ENCODE measurements at places on chromosomes 4 and X.

DNA sequence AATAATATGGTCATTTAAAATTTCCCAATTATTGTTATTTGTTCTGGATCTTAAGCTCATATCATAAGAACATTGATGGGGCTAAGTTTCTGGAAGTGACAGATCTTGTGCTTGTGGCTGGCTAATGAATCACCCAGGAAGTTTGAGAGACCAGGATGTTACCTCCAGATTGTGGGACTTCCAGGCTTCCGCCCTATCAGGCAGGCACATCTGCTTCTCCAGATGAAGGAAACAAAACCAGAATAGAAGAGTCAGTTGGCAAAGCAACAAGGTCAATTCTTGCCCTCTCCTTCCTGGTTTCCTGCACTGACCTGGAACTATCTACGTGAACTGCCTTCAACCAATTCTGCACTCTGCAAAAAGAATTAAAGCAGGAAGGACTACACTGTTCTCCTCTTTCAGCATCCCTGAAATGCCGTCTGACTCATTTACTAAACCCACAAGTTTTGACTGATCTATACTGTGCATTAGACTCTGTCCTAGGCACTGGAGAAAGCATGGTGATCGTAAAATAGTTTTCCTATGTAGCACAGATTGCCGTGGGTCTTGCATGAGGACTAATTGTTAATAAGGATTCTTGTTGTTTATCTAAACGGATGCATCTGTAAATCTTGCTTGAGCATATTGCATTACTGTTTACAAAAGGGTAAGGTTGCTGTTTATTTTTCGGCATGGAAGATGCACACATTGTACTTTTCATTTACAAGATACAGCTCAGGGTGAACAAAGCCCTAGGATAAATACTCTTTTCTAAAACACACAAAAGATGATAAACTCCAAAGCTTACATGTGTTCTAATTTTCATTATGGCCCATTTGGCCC is 74.6 kb downstream of the AMELX start:
- no peak for DNase-seq

DNA sequence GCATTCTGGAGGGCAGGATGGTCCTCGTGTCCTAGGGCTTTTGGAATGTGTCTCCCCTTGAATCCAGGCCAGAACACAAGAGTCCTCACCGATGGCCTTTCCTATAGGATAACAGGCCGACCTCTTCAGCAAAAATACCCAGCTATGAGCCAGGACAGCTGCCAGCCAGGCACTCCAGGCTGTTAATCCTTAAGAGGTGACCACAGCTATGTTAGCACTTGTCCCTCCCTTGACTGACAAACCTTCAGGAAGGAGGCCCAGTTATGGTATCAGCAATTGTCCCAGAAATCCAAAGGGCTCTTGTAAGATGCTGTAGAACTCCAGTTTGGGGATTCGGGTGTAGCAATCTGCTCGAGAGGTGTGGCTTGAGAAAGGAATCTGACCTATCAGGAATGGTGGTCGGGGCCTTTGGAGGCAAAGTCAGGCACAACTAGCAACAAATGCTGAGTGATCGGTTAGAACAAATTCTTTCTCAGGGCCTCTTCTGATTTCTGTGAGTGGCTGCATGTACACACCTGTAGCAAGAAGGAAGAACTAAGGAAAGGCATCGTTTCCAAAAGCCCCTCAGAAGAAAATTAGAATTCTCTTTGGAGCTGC is 54.6 kb downstream of the PTCHD1 start:
- no peak for DNase-seq

- DNase-seq, result no peak
Observed at GRCh38 chrX:41863343-41864203, 59.8 kb downstream of the CASK start.

DNA sequence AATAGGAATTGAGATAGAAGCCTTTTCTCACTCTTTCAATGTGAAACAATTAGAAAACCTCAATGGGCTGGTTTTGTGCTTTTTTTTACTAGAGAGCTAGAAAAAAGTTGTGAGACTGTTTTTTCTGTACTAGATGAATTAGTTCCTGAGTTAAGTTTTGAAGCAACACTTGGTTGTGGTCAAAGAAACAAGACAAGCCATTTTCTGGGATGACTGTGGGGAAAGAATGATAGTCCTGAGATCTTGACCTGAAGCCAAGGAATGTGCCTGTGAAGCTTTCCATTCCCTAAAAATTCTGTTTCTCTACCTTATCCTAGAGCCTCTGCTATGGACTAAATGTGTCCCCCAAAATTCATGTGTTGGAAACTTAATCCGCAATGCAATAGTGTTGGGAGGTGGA is 157.8 kb upstream of the TLL1 start:
- DNase-seq, result no peak

DNA sequence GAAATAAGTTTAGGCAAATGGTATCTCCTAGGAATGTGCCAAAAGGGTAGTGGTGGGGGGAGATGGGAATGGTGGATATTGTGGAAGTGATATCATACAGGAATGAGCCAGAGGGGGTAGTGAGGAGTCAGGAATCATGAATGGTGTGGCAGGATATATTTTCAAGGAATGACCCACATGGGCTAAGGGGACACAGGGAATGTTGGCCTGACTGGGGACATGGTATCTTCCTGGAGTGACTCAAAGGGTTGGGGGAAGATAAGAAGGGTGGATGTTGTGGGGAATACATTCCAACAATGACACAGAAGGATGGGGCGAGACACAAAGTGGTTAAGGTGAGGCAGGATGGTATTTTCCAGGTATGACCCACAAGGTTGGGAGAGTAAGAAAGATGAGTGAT is 60.6 kb downstream of the MAOA start:
- DNase-seq, result no peak

GRCh38 chr4:103306870-103307375 is 108.8 kb upstream of the CENPE start:
- peak; percentile 5 for DNase-seq

DNA sequence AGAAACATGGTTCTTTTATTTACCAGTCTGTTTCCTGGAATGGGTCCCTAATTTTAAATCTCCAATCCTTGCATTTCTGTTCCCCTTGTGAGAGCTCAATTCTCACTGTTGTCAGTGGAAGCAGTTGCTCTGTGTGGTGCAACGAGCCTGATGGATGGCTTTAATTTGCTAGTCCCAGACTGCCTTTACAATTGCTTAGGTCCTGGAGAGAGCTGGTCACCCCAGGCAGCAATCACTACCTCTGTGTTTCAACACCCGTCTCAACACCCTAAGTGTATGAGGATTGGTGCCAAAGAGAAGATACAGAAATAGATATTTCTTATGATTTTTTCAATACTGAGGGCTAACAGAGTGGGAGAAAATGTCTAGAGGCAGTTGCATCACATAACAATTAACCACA is 873.8 kb downstream of the GLUD2 start:
- DNase-seq, result peak; percentile 25

DNA sequence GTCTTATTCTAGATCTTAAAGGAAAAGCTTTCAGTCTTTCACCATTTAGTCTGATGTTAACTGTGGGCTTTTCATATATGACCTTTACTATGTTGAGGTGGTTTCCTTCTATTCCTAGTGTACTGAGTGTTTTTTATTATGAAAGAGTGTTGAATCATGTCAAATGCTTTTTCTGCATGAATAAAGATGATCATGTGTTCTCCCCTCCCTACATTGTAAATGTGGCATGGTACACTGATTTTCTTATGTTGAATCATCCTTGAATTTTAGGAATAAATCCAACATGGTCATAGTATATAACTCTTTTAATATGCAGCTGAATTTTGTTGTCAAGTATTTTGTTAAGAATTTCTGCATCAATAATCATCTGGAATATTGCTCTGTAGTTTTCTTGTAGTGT is 4.3 kb downstream of the CLGN start:
- DNase-seq, result no peak
